ENCODE measurements at places on chromosomes 6 and 20.
A peak's percentile ranks its signal among the peaks of the same experiment; 100 is the strongest.

- peak; percentile 47 for DNase-seq
Measured at GRCh38 chr20:40251284-40251932, 437.6 kb downstream of the MAFB start.

GRCh38 chr20:47156301-47157137, 200.0 kb downstream of the ZMYND8 start:
- no peak for DNase-seq

DNA sequence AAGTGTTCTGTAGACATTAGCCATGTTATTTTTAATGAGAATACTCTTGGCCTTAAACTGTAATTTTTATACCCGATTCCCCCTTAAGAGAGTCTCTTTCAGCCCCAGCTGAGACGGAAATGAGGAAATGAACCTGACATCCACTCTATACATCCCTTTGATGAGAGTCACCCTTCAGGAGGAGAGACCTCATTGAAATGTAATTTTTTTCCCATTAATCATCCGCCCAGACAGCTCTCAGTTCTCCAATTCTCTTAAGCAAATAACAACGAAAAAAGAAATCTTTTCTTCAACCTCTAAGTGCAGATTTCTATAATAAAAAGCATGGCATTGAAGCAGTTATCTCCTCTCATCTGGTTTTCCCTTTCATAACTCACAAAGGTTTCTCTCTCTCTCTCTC, 243.8 kb upstream of the PMEPA1 start:
- no peak for DNase-seq

DNA sequence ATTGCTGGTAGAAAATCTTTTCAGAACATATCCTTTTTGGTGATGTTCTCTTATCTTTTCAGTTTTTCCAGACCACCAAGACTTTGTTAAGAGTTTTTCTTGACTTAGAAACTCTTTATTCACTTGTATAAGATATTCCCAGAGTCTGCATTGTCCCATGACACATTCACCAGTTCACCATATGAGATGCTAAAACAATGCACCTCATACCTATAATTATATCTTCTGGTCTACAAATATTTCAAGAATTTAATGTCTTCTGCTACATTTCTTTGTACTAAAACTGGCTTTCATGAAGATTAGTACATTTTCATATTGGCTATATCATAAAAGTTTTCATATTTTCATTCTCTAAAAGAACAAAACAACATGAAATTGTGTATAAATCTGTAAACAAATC, 111.3 kb downstream of the ADGRG6 start:
- DNase-seq: peak; percentile 74

DNA sequence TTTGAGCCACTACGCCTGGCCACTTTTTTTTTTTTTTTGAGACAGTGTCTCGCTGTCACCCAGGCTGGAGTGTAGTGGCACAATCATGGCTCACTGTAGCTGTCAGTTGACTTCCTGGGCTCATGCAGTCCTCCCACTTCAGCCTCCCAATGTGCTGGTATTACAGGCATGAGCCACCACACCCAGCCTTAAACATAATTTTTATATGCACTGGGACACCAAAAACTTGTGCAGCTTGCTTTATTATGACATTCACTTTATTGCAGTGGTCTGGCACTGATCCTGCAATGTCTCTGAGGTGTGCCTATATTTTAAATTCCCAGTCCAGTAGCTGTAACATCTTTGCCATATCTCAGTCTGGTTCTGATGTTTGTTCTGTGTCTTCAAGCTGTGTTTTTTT, 34.7 kb downstream of the KAT14 start:
- no peak for DNase-seq

GRCh38 chr6:70131528-70131927, 171.4 kb downstream of the COL9A1 start:
- no peak for DNase-seq

- no peak for DNase-seq
Measured at GRCh38 chr6:155382338-155382685, 68.0 kb upstream of the TFB1M start.

GRCh38 chr6:53547166-53547810, 2.4 kb upstream of the GCLC start:
- no peak for DNase-seq

GRCh38 chr6:105319331-105319730, 83.6 kb downstream of the PREP start:
- peak; percentile 9 for DNase-seq
